Smooth muscle cell of trachea (primary cell): ENCODE measurements at places on chromosomes 7 and 10. TPM values are rescaled to one million over a fixed set of nuclear protein-coding genes. Genes with fewer than 3 reads are reported as not detected.

KCNIP2 gene
- 0.29 and 0.66 TPM in 2 replicates for total RNA-seq

SEC24C gene
- 58.3 and 79.6 TPM in 2 replicates for total RNA-seq

HMX3 gene
- total RNA-seq, result not detected in 2 replicates

ZEB1 gene
- total RNA-seq, result 181 and 275 TPM in 2 replicates

CFAP43 gene
- 0.15 and 0.33 TPM in 2 replicates for total RNA-seq

KIF20B gene
- 3.3 and 29.2 TPM in 2 replicates for total RNA-seq

UTF1 gene
- total RNA-seq, result not detected in 2 replicates

SLC13A1 gene
- total RNA-seq, result not detected in 2 replicates

ZNF804B gene
- not detected in 2 replicates for total RNA-seq

DRGX gene
- not detected in 2 replicates for total RNA-seq

BAIAP2L1 gene
- 1.3 and 4.1 TPM in 2 replicates for total RNA-seq

CCDC201 gene
- total RNA-seq, result not detected in 2 replicates

EGR2 gene
- 0.15 and 0.33 TPM in 2 replicates for total RNA-seq

KIAA1549 gene
- 0.44 and 0.99 TPM in 2 replicates for total RNA-seq

HOXA2 gene
- 1.3 and 2.6 TPM in 2 replicates for total RNA-seq

MMP21 gene
- 0.17 TPM in 1 of 2 replicates, not detected in the other for total RNA-seq

ACBD7 gene
- total RNA-seq, result 0.99 and 4.9 TPM in 2 replicates

FASTK gene
- 72.9 and 108 TPM in 2 replicates for total RNA-seq

GIMAP2 gene
- total RNA-seq, result 0.58 and 0.83 TPM in 2 replicates

PIP gene
- not detected in 2 replicates for total RNA-seq

POLR2J2 gene
- total RNA-seq, result 2.5 and 4.5 TPM in 2 replicates

UNC5B gene
- total RNA-seq, result 12.9 and 34.2 TPM in 2 replicates

LRRC4 gene
- total RNA-seq, result 0.29 and 0.33 TPM in 2 replicates

COL28A1 gene
- total RNA-seq, result 0.58 TPM in 1 of 2 replicates, not detected in the other

GTF2I gene
- total RNA-seq, result 120 and 127 TPM in 2 replicates

CYP26C1 gene
- under 0.01 TPM in 1 of 2 replicates, not detected in the other for total RNA-seq

HOGA1 gene
- 1.3 and 3.3 TPM in 2 replicates for total RNA-seq

ABCC2 gene
- total RNA-seq, result 0.29 and 0.33 TPM in 2 replicates

MYO1G gene
- under 0.01 TPM in 1 of 2 replicates, not detected in the other for total RNA-seq

OR6B1 gene
- total RNA-seq, result not detected in 2 replicates

LBX1 gene
- total RNA-seq, result not detected in 2 replicates

RARRES2 gene
- 0.73 and 20.7 TPM in 2 replicates for total RNA-seq

ODAD2 gene
- under 0.01 and 0.17 TPM in 2 replicates for total RNA-seq

ACSL5 gene
- total RNA-seq, result 1.3 and 5.0 TPM in 2 replicates

CDC14C gene
- total RNA-seq, result 0.15 and 0.17 TPM in 2 replicates

CYP2C19 gene
- not detected in 2 replicates for total RNA-seq
